ENCODE measurements at places on chromosomes 2 and 18.
A peak's percentile ranks its signal among the peaks of the same experiment; 100 is the strongest.

GRCh38 chr2:31227711-31228125 is 6.2 kb upstream of the EHD3 start:
- no peak for DNase-seq

GRCh38 chr2:223459328-223459939 is 142.7 kb downstream of the SCG2 start:
- no peak for DNase-seq

DNA sequence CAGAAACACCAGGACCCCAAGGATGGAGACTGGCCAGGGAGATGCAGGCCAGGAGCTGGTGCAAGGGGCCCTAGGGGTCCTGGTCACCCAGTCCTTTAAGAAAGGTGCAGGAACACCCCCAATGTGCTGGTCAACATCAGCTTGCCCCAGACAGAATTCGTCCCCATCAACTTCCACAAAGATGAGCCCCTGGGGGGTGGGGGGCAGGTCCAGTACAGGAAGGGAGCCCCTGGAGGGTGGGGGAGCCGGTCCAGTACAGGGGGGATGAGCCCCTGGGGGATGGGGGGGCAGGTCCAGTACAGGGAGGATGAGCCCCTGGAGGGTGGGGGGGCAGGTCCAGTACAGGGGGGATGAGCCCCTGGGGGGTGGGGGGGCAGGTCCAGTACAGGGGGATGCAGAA is 160.7 kb upstream of the SALL3 start:
- DNase-seq, result no peak

- no peak for DNase-seq
These were observed 803 bp upstream of the FIGN start for GRCh38 chr2:163736433-163737189.

DNA sequence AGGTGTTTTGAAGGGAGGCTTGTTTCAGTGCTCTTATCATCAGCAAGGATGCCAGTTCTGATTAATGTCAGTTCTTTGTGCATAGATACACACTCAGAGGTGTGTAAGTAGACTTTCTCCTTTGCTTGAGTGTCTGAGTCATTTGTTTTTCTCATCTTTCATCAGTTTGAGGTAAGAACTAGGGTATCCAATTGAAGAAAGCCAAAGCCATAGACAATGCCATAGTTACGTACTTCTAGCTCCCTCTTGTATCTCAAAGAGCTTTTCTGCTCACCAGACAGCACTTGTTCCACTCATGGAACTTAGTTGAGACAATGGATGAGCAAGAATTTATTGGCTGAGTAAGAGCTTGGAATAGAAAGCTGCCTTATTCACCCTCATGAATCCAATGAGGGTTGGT is 520.1 kb downstream of the PIK3C3 start:
- DNase-seq, result no peak

DNA sequence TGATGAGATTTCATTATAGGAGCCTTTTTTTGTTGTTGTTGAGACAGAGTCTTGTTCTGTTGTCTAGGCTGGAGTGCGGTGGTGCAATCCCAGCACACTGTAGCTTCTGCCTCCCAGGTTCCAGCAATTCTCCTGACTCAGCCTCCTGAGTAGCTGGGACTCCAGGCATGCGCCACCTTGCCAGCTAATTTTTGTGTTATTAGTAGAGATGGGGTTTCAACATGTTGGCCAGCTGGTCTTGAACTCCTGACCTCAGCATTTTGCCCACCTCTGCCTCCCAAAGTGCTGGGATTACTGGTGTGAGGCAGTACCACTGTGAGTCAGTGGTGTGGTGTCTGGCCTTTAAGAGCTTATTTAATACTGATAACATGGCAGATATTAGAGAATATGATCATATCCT is 60.1 kb downstream of the MOB4 start:
- DNase-seq, result no peak

- no peak for DNase-seq
These were observed 146.8 kb upstream of the HS6ST1 start for GRCh38 chr2:128465246-128466170.

DNA sequence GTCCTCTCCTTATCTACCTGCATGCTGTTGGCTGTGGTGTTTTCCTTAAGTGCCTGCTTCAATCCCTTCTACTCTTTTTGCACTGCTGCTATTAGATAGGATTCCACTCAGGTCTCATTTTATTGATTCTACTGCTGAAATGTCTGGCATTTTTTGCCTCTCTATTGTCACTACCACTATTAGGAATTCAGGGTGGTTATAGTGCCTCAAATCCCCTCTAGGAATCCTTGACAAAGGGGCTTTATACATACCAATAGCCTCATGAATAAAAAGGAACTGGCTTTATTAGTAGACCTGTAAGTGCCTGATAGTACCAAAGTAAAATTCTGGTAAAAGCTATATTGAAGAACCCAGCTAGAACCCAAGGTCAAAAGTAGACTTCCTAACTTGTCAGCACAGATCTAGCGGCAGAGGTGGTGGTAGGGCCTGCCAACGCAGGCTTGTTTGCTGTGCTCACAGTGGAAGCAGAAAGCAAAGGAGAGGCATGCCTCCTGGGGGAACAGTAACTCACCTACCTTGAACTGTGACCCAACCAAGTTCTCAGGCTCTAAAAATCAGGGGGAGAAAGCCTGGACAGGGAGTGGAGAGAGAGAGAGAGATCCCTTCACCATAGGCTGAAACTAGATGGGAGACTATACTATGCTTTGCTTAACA is 200.8 kb downstream of the RAB3GAP1 start:
- no peak for DNase-seq

- peak; percentile 13 for DNase-seq
These were observed 354.6 kb upstream of the SETBP1 start for GRCh38 chr18:44325903-44326635.

DNA sequence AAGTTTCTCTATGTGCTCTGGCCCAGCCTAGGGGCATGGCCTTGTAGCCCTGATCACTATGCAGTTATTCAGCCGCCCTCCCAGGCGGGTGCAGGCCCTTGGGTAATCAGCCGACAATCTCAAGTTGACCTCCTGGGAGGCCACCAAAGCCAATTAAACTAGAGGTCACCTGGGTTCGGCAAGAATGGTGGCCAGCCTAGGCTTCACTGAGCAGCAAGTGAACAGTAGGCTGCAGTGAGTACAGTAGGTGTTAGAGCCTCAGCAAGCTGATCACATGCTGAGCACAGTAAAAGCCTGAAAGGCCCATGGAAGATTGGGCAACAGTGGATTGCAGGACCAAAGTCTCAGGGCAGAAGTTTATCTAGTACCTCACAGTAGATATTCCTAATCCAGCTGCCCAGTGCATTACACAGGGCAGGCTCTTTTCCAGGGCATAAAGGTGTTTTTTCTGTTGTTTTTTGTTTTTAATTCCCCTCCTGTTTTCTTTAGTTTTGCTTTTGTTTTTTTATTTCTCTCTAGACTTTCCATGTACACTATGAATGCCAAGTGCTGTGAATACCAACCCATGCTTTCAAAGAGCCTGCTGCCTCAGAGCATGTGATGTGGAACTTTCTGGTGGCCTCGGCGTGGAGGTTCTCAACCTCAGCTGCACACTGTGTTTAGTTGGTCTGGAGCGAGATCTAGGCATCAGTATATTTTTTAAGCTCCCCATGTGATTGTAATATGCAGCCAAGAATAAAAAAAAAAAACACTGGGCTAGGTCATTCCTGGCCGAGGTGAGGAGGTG is 55.9 kb upstream of the ATL2 start:
- no peak for DNase-seq

- no peak for DNase-seq
These were observed 32.5 kb downstream of the FAM228A start for GRCh38 chr2:24207359-24207758.

DNA sequence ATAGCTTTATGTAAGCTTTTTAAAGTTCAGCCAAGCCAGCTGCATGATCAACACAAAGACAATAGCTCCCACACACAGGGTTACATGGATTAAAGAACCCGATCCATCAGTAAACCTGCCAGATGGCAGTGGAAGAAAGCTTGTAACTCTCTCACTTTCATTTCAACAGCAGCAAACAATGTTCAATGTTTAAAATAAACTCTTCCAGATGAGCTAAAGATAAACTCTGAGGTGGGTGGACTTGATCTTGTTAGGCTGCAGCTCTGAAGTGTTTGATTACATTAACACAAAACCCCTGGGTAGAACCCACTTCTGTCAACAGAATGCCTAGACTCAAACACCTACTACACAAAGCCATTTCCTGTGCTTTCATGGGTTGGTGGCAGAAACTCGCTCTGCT is 13.9 kb downstream of the RDH14 start:
- no peak for DNase-seq

- DNase-seq, result no peak
These were observed 81.4 kb upstream of the CABLES1 start for GRCh38 chr18:23053776-23054457.

GRCh38 chr2:28997237-28997846 is 16.2 kb downstream of the TOGARAM2 start:
- no peak for DNase-seq

GRCh38 chr2:60481257-60481656 is 72.2 kb downstream of the BCL11A start:
- no peak for DNase-seq

DNA sequence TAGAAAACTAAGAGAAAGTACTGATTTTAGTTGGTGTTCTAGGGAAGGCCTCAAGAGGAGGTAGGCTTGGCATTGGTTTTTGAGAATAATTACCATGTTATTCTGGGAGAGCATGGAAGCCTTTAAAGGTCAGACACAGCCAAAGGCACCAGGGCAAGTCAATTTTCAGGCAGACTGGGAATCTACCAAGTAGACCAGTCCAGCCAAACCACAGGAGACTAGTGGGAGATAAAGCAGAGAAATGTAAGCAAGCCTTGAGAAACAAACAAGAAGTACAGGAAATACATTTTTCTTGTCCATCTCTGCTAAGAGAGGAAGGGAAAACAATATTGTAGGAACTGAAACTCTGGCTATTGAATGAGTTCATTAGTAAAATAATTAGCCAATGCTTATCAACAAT is 5.5 kb upstream of the CCDC68 start:
- no peak for DNase-seq

DNA sequence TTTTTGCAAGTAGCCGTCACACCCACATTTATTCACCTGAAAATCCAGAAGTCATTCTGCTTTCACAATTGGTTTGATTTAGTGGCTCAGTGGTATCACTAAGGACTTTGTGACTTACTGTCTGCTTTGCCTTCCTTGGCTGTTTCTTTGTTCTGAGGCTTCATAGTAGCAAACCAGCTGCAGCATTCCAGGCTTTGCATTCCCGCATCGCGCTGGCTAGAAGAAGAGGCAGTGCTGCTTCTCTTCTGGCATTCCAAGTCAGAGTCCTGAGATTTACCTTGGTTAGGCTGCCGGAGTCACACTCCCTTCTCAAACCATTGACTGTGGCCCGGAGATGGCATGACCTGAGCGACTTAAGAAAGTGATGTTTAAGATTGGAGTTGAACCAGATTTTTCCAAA is 35.1 kb downstream of the MYO1B start:
- DNase-seq, result no peak

DNA sequence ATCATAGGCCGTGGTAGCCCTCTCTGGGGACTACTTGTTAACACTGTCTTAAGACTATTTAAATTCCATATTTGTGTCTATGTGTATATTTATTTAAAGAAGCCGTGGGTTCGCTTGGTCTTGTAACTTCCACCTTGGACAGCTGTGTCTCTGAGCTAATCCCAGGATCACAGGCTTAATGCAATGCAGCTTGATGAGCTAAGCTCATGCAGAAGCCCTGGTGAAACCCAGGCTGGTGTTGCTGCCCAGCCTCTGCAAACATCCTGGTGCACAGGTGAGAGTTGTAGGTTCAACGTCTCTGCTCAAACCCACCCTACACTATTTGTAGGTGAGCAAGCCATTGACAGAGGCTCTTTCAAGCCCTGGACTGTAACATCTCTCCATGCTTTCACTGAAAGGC is 211.8 kb downstream of the FAM210A start:
- DNase-seq, result no peak

DNA sequence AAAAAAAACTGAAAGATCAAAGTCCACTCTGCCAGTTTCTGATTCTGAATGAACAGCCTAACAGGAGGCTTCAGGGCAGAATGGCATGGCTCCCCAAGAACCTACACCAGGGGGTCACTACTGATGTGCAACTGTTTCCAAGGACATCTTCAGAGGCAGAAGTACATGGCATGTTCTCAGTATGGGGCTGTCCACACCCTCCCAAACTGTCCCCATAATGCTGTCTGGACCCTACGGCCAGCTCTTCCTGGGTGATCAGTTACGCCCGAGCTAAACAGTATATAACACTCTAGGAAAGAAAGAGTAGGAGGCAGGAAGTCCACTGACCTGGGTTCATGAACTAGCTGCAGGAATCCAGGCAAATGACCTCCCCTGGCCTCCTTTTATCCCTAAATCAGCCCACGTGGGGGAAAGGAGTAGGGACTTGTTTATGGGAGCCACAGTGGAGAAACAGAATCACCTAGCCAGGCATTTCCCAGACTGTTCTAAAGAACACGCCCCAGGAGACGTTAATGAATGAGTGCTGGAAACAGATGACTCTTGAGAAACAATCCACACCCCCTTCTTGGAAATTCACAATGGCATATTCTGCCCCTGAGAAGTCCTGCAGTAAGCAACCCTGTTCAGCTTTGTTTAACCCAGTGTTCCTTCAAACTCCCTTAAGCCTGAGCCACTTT is 2.5 kb downstream of the TMBIM1 start:
- DNase-seq, result no peak

GRCh38 chr2:112182581-112183034 is 44.4 kb downstream of the FBLN7 start:
- no peak for DNase-seq

DNA sequence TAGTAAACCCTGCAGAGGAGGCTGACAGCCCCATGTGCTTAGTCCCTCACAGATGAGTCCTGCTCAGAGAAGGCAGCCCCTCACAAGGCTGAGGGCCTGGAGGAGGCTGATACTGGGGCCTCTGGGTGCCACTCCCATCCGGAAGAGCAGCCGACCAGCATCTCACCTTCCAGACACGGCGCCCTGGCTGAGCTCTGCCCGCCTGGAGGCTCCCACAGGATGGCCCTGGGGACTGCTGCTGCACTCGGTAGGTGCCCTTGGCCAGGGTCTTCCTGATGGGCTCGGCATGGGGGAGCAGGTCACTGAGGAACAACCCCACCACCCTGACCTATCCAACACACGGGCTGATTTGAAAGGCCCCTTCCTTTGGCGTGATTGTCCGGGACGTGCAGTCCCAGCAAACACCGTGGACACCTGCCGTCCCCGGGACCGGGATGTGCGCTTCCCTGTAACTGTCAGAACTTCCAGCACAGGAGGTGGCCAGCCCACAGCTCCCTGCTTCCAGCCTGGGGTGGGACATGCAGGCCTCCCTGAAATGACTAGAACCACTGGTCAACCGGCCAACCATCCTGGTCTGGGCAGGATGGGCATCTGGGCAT is 38.6 kb downstream of the MLPH start:
- DNase-seq, result no peak

- DNase-seq, result no peak
These were observed 36.9 kb downstream of the RAPH1 start for GRCh38 chr2:203498161-203498560.

- DNase-seq, result no peak
These were observed 557.1 kb upstream of the MEX3C start for GRCh38 chr18:51754566-51754965.

- DNase-seq, result no peak
These were observed 25.5 kb upstream of the MYO3B start for GRCh38 chr2:170152421-170152820.

DNA sequence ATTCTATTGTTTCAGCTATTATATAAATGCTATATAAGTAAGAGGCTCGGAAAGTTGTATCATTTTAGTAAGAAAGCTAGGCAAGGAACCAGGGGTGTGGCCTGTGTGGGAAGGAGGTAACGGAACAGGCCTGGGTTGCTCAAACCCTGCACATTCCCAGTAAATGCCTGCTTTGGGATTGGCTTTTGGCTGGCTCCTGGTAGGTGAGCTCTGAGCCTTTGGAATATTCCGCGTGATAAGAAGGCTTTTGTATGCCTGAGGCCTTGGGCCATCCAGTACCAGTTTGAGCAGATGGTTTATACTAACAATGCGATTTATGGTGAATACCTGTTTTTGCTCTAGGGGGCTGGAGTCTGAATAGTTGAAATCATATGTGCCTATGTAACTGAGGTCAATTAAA is 42.6 kb upstream of the CDH20 start:
- no peak for DNase-seq
